Activated CD8-positive, alpha-beta T cell treated with anti-CD3 and anti-CD28 coated beads, Interleukin-2, amount 10 ng/mL, durations not matched to agents 7 days and 5 days (primary cell): ENCODE measurements at places on chromosomes 3 and 15. TPM values are rescaled to one million over a fixed set of nuclear protein-coding genes. Genes with fewer than 3 reads are reported as not detected.

UBA5 gene
- 39.0 TPM for total RNA-seq

SLC12A8 gene
- total RNA-seq, result 0.50 TPM

PLCB2 gene
- total RNA-seq, result 133 TPM

MON1A gene
- 13.4 TPM for total RNA-seq

ATOSA gene
- total RNA-seq, result 30.5 TPM

ATP11B gene
- 124 TPM for total RNA-seq

DNA sequence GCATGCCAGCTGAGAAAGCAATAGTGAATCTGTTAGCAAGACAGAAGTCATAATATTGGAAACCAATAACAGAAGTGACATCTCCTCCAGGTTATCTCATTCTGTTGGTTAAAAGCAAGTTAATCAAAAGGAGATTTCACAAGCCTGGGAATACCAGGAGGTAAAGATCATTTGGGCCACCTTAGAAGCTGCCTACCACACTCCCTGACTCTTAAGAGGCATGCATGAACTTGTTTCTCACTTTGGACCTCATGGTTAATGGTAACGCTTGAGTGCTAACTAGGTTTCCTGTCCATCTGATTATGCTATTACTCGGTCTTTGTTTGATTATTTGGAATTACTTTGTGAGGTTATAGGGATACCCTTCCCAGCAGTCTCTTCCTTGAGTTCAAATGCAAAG is 650.8 kb upstream of the SGO1 start:
- DNase-seq, result no peak

- no peak for DNase-seq
These were observed 160.5 kb upstream of the CCDC54 start for GRCh38 chr3:107216711-107217110.

GRCh38 chr15:32905481-32905880 is 187.7 kb downstream of the GREM1 start:
- DNase-seq, result no peak

GRCh38 chr3:60176614-60177013 is 1074.6 kb downstream of the FHIT start:
- no peak for DNase-seq

GRCh38 chr15:33344530-33344929 is 33.8 kb downstream of the RYR3 start:
- DNase-seq, result no peak

GRCh38 chr3:163438760-163439159 is 1639.5 kb downstream of the SI start:
- DNase-seq, result no peak

DNA sequence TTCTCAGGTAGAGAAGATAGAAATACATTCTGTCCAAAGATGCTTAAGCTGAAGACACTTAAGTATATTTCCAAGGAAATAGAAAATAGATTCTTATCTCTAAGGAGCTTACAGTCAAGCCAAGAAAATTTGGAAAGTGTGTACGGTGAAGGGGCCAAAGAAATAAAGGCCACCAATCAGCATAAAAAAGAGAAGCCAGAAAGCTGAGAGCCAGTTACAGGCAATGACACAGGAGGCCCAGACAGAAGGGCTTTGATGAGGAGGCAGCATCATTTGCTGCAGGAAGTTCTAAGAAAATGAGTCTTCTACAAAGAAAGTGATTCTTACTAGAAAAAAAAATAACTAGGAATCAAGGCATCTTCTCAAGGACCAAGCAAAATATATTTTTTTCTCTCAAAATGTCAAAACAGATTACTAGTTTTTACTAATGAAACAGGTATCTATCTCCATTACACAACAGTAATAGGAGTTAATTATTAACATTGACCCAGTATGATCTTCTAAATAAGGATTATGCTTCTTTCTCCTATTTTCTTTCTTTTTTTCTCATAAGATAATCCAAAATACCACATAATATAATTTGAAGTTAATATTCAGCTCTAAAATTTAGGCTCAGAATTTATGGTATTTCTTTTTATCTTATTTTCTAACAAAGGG is 82.1 kb upstream of the PHLDB2 start:
- no peak for DNase-seq

DNA sequence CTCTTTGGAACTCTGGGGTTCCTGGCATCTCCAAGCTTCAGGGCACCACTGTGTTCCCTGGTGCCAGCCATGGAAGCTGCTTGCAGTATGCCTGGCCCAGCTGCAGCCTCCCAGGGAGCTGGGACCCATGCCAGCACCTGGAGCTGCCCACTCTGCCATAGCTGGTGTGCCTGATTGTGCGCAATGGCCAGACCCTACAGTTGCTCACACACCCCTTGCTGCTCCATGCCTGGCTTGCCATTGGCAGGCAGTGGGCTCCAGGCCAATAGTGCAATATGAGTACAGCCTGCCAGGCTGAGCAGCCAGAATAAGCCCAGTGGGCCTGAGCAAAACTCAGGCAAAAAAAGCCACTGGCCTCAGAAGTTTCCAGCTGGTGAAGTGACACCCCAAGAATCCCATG is 43.8 kb upstream of the LRRFIP2 start:
- no peak for DNase-seq

GRCh38 chr3:44104668-44105321 is 136.9 kb upstream of the TOPAZ1 start:
- peak; percentile 77 for DNase-seq

GRCh38 chr3:175073219-175073905 is 214.2 kb downstream of the NAALADL2 start:
- DNase-seq, result no peak
